Caudate nucleus (tissue), 63 donors: ENCODE measurements at places on chromosomes 5 and 9.

DNA sequence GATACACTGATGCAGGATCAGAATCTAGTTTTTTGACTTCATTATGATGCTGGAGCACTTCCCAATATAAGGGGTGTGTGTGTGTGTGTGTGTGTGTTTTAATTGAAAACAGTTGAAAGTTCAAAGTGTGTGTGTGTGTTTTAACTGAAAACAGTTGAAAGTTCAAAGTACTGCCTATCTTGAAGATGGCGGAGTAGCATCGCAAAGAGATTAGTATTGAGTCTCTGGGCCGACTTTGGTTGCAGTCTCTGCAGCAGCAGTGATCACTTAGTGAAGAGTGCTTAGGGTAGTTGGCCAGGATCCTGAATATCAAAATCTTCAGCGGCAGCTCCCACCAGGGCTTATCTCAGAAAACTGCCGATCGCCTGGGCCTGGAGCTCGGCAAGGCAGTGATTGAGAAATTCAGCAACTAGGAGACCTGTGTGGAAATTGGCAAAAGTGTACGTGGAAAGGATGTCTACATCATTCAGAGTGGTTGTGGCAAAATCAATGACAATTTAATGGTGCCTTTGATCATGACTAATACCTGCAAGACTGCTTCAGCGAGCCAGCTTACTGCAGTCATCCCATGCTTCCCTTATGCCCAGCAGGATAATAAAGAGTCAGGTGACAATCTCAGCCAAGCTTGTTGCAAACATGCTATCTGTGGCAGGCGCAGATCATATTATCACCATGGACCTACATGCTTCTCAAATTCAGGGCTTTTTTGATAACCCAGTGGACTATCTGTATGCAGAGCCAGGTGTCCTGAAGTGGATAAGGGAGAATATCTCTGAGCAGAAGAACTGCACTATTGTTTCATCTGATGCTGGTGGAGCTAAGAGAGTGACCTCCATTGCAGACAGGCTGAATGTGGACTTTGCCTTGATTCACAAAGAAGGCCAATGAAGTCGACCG, 7.3 kb upstream of the SCAI start:
- no peak for DNase-seq

DNA sequence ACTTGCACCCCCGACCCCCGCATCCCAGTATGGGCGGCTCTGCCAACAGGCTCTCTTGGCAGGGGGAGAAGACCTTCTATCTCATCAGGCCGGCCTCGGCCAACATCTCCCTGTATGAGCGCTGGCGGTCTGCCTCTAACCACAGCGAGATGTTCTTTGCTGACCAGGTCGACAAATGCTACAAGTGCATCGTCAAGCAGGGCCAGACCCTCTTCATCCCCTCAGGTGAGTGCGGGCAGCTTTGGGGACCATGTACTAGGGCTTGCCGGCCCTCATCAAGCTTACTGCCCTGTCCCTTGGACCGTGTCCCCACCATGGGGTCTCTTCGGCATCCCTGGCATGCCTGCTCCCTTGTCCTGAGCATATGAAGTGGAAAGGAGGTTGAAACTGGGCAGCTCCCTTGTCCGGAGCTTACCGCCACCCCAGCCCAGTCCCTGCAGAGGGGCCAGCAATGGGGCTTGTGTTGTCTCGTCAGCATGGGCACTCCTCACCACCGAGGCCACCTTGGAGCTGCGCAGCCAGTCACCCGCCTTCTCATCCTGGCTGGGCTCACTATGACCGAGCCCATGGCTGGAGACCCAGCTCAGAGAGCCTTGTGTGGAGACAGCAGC, 78.1 kb downstream of the PHF2 start:
- DNase-seq: no peak

- DNase-seq: no peak
Measured at GRCh38 chr5:981456-981855, 27.1 kb upstream of the NKD2 start.

DNA sequence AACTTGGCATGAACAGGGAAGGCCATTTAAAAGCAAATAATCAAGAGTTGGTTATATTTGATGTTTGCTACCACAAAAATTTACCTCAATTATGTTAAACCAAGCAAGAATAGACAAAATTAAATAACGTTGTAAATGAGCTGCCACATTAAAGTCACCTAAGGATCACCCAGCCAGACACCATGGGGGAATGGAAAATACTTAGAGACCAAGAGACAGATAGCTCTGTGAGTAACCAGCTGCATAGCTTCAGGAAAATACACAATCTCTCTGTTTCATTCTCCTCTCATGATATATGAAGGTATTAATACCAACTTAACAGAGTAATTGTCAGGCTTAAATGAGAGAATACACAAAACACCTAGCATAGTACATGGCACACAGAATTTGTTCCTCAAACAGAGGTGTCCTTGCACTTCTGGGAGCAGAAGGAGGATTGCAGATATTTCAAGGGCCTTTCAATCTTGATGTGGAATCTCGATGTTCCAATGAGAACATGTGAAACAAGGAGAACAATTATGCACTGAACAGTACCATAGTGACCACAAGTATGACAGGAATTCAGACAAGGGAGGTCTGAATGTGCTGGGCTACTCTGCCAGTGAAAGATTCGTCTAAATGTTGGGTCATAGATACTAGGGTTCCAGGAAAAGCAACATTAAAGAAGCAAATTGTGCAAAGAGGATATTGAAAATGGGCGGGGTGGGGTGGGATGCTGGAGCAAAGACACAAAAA, 18.6 kb downstream of the JAKMIP2 start:
- no peak for DNase-seq

GRCh38 chr5:34676416-34676815, 20.3 kb downstream of the RAI14 start:
- DNase-seq: no peak

- no peak for DNase-seq
Measured at GRCh38 chr5:177404641-177405179, 4.2 kb upstream of the PFN3 start.

- no peak for DNase-seq
Measured at GRCh38 chr5:169666365-169666764, 29.3 kb downstream of the DOCK2 start.

- DNase-seq: no peak
Measured at GRCh38 chr5:177502886-177503285, 5.5 kb upstream of the PDLIM7 start.

DNA sequence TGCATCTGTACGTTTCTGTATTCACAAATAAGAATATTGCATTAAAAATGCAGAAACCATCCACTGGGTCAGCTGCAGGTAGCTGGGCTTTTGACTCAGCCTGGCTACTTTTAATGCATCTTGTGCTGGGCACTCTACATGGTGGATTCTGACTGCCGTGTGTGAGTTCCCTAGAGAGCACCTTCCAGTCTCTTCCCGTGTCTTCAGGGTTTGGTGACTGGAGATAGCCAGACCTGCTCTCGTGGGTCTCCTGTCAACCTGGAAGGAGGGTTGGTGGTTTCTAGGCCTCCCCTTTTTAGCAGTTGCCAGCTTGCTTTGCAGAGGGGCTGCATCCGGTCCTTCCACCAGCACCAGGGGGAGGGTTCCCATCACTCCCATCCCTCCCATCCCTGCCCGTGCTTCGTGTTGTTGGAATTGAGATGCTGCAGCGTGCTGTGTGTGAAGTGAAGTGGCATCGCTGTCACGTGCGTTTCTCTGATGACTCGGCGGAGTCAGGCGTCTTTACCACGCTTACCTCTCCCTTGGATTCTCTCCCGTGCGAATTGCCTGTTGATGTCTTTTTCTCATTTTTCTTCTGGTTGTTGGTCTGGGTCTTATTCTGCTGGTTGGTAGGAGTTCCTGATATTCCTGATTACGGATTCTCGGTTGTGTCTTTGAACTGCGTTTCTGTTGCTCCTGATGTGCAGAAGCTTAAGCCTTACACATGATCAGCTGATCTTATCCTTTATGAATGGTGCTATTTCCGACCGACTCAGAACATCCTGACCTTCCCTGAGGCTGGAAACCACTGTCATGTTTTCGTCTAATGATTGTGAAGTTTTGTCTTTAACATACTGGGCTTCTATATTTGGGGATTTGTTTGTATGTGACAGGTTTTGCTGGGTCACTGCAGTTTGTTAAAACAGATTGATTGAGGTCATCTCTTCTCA, 16.9 kb downstream of the FBXW5 start:
- DNase-seq: no peak

GRCh38 chr5:126497506-126497905, 74.3 kb downstream of the GRAMD2B start:
- DNase-seq: no peak

GRCh38 chr5:155765715-155766114, 561.2 kb upstream of the SGCD start:
- DNase-seq: no peak

DNA sequence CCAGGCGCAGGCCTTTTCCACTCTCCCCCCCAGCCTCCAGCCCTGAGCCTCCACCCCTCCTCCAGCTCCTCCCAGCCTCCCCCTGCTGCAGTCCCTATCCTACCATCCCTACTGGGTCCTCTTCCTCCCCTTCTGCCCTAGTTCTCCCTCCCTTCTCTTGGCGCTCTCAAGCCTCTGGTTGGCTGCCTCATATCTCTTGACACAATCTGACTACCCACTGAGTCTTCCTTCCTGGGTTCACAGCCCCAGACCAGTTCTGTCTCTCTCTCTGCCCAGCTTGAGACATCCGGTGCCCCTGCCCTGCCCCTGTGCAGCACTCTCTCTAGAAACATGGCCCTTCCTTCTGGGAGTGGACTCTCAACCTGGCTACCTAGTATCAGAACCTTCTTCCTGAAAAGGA, 76.2 kb downstream of the TSPAN17 start:
- DNase-seq: no peak

DNA sequence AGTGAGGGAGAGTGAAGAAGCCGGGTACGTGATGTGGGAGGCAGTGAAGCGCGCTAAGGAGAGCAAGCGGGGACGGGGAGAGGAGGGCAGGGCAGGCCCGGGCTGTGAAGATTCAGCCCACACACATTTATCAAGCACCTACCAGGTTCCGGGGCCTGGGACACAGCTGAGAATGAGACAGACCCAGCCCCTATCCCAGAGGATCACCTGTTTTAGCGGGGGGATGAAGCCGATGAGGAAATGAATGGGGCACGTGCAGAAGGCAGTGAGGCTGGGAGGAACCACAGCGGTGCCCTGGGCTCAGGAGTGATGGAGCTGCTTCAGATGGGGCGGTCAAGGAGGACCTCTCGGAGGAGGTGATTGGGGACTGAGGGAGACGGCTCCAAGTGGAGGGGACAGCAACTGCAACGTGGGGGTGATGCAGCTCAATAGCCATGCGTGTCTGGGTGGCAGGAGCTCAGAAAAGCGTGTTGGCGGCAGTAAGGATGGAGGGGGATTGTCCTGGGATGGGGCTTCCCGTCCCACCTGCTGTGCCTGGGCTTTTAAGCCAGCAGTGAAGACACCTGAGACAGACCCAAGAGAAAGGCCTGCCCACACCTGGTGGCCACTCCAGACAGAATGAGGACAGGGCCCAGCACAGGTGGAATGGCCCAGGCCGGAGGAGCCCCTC, 77.5 kb upstream of the UNC5A start:
- DNase-seq: no peak

DNA sequence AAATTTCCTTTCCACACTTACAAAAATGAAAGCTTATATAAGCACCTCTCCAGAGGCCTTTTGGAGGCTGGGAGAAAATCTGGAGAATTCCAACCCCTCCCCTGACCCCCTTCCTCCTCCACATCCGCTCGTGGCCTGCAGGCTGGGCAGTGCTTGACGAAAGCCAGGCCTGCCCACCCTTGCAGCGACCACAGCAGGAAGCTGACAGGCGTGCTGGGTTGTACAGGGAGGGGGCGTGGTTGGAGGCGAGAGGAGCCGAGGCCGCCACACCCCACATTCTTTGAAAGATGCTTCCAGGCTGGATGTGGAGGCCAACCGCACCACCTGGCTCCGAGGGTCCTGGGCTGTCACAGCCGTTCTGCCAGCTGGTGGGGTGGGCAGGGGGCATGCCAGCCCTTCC, 47.8 kb upstream of the IER5L start:
- no peak for DNase-seq

GRCh38 chr5:85052826-85053225, 668.1 kb upstream of the EDIL3 start:
- no peak for DNase-seq

DNA sequence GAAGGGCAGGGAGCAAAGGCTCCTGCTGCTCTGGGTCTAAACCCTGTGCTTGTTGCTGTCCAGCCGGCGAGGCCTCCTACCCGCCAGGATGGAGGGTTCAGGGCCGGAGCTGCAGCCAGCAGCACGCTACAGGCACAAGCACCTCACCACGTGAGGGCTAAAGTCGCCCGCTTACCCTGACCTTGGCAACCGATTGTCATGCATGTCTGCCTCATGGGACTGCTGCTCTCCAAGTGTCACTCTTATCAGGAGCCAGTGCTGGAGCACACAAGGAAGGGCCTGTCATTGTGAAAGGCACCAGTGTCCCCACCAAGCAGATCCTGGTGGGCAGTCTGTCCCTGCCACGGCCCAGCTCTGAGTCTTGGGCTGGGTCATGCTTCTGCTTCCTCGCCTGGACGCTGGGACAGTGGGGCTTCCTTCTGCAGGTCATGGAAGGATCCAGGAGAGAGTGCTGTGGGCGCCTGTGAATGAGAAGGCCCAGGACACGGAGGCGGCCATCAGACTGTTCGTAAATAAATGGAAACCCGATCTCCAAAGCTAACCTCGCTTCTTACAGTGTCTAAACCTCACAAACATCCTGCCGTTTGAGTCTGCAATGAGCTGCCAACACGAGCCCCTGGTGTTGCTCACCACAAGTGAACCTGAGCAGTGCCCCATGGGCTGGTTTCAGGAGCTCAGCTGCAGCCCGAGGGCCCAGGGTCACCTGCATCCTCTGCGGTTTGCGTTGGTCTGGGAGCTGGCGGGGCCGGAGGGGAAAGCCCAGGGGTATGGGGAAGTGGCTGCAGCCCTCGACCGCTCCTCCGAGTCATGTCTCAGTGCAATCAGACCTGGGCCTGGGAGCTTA, 58.2 kb upstream of the RXRA start:
- DNase-seq: no peak

DNA sequence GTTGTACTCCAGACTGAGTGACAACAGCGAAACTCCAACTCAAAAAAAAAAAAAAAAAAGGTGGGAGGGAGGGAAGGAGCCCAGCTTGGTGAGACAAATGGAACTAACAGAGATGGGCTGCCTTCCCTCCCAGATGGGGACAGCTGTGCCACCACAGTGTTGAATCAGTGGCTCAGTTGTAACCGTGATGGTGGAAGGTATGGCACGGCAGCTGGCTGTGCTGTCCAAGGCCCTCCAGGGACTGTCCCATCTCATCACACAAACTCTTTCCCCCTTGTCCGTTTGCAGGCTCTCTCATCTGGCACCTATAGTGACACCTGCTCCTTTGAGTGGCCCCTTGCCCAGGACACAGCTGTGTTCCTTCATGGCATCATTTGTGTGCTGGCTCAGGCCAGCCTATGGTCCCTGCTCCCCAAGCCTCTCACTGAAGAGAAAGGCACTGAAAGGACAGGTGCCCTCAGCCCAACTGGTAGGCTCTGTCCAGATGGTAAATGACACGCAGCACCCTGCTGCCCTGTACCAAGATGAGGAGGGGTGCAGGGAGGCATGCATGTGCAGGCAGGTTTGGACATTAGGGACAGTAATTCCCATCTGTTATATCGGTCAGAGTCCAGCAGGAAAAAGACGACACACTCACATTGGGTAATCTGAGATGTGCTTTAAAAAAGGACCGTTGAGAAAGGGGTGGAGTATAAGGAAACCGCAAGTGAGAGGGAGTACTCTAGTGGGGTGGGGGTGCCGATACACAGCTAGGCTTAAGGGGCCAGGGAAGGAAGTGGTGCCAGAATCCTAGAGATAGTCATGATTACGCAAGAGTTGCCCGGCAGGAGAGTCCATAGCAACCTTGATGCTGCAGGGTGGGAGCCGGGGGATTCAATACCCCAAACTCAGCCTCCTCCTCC, 4.3 kb downstream of the SMIM33 start:
- DNase-seq: no peak

- DNase-seq: no peak
Measured at GRCh38 chr5:8923526-8923925, 622.3 kb downstream of the SEMA5A start.
